ENCODE measurements at places on chromosomes 6 and 20.

GRCh38 chr6:29696147-29697125 is 15.5 kb upstream of the ZFP57 start:
- peak; percentile 57 for DNase-seq

DNA sequence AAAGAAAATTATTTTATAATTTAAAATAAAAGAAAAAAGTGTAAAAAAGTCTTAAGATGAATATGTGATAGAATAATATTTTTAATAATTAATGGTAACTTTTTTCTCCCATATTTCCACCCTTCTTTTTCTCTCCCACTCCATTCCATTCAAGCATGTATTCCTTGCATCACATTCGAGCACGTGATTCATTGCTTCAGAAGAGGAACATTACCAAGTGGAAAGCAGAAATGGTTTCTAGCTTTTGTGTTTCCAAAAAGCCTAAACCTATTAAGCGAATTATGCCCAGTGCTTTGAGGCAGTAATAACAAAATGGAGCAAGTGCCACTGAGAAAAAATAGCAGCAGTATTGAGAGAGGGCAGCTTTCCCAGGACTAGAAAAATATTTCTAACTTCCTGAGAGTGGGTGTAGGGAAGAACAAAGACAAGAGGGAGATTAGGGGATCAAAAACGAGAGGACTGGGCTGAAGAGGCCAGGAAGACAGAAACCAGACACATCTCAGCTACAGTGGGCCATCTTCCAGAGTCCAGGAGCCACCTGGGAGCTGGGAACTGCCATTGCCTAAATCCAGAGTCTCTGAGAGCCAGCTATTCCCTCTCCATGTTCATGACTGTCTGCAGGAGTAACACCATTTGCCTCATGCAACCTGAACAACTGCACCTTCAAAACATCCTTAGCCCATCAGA is 15.0 kb upstream of the AKIRIN2 start:
- no peak for DNase-seq

GRCh38 chr6:140731741-140732140 is 1357.3 kb upstream of the CITED2 start:
- DNase-seq: no peak

DNA sequence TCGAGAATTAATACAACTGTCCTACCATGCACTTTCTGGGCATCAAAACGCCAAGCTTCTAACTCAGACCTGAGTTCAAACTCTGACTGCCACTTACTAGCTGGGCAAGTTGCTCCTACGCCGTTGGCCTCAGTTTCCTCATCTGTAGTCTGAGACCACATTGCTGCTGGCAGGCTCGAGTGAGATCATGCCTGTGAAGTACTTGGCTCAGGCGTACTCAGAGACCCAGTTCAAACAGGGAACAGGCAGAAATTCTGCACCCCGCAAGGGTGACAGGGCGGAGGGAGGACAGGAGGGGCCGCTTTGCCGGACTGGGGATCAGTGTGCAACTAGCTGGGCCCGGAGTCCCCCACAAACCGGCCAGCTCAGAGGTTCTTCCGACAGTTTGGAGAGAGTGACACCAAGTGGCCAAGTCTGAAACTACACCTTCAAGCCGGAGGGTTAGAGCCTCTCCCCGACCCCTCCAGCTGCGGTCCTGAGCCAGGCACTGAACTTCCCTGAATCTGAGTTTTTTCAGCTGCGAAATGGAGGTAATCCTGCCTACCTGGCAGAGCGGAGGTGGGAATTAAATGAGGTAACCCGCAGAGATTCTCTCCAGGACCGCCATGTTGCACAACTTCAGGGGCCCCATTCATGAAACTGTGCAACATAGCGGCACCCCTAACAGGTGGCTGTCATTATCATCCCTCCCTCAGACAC is 46.0 kb upstream of the PTPN1 start:
- peak; percentile 73 for DNase-seq

GRCh38 chr6:52394251-52394666 is 25.9 kb upstream of the EFHC1 start:
- DNase-seq: no peak

- no peak for DNase-seq
These were observed 130.2 kb upstream of the SYNDIG1 start for GRCh38 chr20:24339210-24339641.

- no peak for DNase-seq
These were observed 45.0 kb downstream of the PHACTR1 start for GRCh38 chr6:12761376-12762115.

DNA sequence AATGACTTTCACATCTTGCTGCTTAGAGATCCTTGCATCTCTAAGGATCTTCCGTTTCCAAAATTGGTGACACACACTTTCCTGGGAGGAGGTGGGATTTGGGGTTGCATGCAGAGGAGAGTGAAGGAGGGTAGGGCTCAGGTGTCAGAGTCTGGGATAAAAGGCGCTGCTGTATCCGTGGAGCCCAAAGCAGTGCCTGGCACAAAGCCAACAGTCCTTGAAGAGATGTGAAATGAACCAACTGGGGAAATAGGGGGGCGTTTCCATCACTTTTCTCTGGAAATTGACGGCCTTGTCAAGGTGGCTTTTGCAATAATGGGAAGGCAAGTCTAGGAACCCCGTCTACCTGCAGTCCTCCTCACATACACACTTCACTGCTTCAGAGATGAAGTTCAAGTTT is 59.5 kb upstream of the NELFCD start:
- DNase-seq: no peak

GRCh38 chr6:33404884-33405283 is 5.9 kb upstream of the PHF1 start:
- DNase-seq: no peak

- DNase-seq: no peak
These were observed 111.8 kb downstream of the MAP7 start for GRCh38 chr6:136438441-136438840.

- peak; percentile 98 for DNase-seq
These were observed at the start of gene SCRT2 for GRCh38 chr20:675453-676314. Gene SCRT2, minus strand, starts transcription at chr20:675802. Its CDS starts 201 bp downstream, at chr20:675601.

- peak; percentile 11 for DNase-seq
These were observed 20.6 kb upstream of the ARHGAP18 start for GRCh38 chr6:129730477-129731165.

GRCh38 chr6:2687456-2687855 is 63.3 kb downstream of the MYLK4 start:
- no peak for DNase-seq

DNA sequence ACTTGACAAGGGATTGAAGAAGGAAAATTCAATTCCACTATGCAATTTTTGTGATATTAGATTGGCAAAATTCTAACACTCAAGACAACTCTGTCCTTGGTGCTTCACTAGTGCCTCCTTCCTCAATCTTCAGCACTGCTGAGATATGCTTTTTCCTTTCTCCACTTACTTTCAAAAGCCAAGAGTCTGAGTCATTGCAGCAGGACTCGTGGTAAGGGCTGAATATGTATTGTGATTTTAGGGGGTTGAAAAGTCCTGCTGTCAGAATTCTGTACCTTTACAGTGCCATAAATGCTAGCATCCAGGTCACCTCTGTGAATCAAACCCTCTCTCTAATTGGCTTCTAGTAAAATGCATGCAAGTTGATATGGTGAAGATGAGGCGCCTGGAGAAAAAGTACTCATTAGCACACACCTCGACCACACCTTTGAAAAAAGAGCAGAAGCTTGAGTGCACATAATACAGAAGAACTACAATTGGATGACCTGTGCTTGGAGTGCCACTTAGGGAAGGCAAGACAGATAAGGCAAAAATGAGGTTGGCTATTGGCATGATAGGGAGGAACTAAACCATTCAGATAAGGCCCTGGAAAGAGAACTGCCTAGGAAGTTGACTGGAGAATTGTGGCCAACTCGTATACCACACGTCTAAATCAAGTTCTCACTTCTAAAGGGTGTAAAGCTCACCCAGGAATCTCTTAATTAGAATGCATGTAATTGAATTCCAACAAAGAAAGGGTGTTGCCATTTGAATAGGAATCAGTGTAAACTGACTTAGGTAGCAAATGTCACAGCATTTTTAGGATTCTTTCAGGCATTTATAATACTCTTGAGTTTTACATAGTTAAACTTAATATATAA is 43.6 kb upstream of the FAM83B start:
- DNase-seq: peak; percentile 13

DNA sequence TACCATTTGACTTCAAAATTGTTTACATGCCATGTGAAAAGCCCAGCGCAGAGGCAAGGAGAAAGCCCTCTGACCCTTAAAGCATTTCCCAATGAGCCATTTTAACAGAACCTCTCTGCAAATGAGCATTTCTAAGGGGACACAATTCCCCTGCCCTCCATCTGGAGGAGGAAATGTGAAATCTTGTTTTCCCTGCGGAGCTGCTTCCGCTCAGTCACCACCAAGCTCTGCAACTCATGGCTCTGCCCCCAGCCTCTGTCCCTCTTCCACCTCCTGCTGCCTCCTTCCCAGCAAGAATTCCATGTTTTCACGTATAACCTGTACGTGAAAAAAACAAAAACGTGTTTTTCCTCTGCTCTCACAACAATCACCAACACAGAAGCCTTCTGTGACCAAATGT is 12.3 kb downstream of the RIN2 start:
- DNase-seq: peak; percentile 23

GRCh38 chr6:111057074-111057752 is 30.1 kb upstream of the SLC16A10 start:
- peak; percentile 53 for DNase-seq

- DNase-seq: no peak
These were observed 9.4 kb downstream of the RING1 start for GRCh38 chr6:33217681-33218080.

DNA sequence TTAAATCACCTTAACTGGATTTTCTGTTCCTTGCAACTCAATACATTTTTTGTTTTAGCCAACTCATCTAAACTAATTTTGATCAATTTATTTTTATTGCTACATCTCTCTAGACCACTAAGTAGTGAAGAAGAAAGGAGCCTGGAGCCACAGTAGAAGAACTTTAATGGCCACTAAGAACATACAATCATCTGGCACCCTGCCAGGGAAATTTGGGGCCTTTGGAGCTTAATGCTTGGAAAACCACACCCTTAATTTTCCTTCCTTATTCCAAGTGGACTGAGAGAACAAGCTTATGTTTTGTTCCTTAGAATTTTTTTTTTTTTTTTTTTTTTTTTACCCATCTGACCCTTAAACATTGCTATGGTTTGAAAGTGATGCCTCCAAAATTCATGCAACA is 12.0 kb upstream of the GMDS start:
- no peak for DNase-seq

- DNase-seq: no peak
These were observed 49.9 kb upstream of the GTSF1L start for GRCh38 chr20:43776691-43777090.

DNA sequence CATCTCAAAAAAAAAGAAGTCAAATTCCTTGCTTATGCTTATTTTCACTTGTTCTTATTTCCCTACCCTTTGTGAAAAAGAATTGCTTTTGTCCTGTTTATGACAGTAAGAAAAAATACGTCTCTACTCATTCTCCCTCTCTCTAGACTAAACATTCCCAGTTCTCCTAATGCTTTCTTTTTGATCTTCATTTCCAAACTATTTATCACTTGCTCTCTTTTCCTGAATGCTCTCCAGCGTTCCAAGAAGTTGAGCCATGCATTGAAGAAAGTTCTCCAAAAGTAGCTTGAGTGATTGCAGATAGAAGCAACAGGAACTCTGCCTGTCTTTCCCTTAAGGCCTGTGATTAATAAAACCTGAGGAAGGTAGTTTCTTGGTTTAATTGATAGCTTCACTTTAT is 53.1 kb upstream of the TMEM170B start:
- no peak for DNase-seq

DNA sequence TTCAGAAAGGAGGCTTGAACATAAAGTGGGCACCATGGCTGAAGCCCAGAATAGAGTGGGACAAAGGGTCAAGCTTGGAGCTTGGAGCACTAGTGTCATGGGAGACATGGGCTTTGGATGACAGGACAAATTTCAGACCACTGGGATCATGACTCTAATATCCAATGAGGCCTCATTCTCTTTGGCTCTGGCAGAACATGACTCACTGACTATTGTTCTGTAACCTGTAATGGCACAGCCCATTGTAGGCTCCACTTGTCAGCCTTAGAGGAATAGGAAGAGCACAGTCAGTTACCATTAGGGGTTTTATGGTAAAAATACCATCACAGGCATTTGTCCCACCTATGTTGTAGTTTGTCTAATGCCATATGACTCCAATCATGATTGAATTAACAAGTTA is 34.0 kb upstream of the MMS22L start:
- DNase-seq: no peak

- no peak for DNase-seq
These were observed 391 bp downstream of the ADGRF1 start for GRCh38 chr6:47041741-47042140.

- no peak for DNase-seq
These were observed 2.0 kb upstream of the GRM1 start for GRCh38 chr6:146026873-146027272.

DNA sequence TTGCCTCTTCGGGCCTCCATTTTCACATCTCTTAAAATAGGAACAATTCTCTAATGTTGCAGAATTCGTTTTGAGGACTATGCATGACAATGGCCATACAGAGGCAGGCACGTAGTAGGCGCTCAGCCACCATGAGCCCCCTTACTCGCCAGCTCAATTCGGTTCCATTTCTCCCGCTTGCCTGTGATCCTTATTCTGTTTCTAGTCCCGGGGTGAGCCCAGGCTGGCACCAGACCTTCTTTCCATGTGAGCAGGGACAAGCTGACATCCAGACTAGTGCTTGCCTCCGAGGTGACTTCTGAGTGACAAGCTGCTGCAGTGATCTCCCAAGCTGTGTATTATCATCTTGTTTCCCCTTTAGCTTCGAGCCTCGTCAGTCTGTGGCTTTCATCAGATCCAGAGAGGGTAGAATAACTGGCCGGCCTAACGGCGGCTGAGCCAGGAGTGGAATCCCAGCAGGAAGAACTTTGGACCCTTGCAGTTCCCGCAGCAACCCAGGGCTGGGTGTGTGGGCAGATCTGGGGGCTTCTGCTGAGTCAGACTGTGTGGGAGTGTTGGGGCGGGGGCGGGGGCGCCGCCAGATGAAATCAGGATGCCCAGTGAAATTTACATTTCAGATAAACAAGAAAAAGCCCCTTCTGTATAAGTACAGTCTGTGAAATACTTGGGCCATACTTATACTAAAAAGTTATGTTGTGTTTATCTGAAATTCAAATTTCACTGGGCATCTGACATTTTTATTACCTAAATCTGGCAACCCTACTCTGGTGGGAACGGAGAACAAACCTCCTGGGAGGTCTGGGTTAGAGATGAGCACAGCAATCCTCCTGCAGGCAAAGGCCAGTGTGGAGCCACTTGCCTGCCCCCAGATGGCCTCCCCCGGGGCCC is 10.9 kb downstream of the BANF2 start:
- no peak for DNase-seq
